ENCODE measurements at places on chromosomes 12 and 14.

- no peak for DNase-seq
These were observed 2.0 kb downstream of the BHLHE41 start for GRCh38 chr12:26122681-26123481.

DNA sequence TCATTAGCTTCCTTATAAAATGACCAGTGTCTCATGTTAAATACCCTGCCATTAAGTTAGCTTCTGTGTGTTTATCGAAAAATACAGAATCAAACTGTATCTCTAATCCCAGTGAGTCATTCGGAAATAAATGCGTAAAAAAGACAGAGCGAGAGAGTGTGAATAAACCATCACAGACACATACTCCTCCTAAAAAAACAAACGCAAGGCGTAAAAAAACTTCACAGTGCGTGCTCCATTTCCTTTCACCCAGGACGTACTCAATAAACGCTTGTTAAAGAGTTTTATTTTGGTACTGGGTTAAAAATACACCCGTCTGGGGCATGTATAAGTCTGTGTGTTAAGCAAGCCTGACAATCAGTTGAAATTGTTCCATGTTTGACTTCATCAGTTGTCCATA lies 58.8 kb upstream of the ISM2 start:
- no peak for DNase-seq

DNA sequence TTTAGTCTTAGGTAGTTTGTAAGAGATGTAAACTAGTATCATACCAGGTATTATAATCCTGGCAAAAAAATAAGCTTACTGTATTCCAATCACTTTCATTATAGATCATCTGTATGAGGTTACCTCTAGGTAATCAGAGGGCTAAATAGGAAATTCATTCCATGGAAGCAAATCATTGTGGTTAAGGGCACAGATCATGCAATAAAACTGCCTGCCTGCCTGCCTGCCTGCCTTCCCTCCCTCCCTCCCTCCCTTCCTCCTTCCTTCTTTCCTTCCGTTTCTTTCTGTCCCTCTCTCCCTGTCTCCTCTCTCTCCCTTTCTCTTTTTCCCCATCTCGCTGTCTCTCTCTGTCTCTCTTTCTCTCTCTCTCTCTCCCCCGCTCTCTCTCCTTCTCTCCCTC lies 3.2 kb upstream of the CLEC9A start:
- no peak for DNase-seq

DNA sequence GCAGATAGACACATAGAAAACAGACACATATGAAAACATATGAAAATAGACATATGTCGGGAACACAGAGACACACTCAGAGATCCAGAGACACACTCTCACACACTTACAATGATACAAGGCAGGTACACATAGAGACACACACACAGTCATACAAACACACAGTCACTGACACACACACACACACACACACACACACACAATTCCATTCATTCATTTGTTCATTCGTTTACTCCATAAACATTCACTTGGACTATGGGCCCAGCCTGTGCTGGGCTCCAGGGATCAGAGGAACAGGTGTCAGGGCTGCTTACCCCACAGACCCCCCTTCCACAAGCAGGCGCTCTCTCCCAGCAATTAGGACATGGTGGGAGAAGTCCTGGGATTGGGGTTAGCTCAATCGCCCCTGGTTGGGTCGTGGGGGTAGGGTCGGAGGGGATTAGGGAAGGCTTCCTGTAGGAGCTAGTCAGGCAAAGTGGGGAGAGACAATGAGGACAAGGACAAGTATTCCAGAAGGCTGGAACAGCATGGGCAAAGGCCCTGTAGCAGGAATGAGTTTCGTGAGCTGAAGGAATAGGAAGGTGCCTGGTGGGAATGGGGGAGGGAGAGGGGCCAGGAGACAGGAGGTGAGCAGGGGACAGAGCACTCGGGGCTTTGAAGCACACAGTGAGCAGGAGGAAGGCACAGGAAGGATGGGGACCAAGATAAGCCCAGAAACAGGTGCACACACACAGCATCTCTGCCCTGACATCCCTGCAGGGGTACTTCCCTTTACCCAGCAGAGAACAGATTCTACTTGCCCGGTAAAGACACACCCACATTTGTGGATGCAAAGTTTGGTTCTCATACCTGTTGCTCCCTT lies 6.5 kb downstream of the RASAL1 start:
- no peak for DNase-seq

DNA sequence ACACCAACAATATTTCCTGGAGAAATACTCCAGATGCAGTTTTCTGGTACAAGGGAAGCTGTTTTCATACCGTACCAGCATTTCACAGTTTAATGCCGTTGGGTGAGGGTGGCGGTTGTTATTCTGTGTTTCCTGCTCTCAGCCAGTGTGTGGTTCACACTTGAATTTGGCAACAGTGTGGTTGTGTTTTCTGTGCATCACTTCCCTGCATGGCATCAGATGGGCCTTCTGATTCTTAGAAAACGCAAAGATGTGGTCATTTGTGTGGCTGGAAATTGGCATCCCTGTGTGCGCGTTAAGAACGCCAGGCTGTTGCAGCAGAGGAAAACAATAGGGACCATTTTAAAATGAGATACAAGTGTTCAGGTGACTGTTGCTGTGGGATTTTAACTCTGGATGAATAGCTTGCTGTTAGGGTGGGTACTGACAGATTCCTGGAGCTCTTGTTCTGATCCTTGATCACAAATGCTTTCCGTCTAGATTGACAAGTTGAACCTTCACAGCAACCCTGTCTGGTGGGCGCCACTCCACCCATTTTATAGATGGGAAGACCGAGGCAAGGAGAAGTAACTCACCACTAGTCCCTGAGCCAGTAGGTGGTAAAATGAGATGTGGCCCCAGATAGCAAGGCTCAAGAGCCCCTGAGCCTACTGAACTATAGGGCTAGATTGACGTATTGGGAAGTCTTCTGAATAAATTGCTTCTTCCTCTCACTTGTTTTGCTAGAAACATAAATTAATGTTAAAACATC lies 231.2 kb downstream of the CHST11 start:
- no peak for DNase-seq

DNA sequence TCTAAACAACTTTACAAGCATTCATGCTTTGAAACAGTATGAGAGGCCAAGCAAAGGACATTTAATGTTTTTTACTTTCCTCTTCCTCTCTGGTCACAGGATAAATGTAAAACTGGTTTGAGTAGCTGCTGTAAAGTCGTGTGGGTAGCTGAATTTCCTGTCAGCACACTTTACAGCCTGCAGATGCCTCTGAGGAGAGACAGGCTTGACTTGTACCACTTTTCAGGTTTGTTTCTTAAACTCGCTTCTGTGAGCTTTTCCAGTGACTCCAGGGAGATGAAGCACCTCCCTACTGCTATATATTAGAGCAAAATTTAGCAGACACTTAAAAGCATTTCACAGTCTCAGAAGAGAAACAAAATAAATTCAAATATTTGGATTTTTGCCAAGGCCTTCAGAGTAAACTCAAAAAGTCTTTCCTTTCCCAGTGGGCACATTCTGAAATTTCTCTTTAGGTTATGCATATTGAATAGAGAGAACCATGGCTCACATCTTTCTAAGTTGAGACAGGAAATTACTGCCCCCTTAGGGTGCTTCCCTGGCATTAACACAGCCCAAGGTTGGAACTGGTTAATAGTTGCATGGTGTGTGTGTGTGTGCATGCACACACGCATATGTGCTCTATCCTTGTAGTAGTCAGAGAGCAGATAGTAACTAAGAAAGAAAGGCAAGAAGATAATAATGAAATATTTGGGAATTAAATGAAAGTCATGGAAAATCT lies 557.3 kb upstream of the MIS18BP1 start:
- DNase-seq, result no peak

DNA sequence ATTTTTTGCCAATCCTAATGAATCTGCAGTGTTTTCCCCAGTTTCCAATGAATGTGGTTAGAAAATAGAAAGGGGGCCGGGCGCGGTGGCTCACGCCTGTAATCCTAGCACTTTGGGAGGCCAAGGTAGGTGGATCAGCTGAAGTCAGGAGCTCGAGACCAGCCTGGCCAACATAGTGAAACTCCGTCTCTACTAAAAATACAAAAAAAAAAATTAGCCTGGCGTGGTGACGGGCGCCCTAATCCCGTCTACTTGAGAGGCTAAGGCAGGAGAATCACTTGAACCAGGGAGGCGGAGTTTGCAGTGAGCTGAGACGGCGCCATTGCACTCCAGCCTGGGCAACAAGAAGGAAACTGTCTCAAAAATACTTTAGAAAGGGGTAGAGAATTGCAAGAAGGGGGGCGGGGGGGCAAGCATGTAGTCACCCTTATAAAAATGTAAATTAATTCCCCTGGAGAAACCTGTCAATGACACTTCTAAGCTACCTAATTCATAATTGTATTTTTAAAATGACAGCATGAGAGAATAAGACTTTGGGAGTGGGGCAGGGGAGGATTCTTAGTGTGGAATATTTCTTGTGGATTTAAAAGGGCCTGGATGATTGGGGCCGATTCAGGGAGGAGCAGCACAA lies 1.7 kb downstream of the KLHDC2 start:
- no peak for DNase-seq

- no peak for DNase-seq
These were observed 43.3 kb downstream of the TSPAN11 start for GRCh38 chr12:30969606-30970395.

GRCh38 chr12:108531929-108532848 lies 17.1 kb downstream of the FICD start:
- DNase-seq, result peak; percentile 38

DNA sequence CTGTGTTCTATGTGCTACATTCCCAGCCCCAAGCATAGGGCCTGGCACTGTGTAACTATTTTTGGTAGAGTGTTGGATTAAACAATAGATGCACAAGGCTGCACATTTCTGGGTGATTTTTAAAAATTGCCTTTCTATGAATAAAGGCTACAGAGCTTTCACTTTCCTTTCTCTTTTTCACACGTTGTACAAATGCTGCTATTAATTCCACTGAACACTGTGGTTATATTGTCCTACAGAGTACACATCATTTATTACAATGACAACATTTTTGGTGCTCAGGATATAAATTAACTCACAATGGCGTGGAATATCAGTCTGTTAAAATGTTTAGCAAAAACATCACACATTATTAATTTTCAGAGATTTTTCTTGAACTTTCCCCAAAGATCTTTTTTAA lies 3.6 kb upstream of the EML1 start:
- no peak for DNase-seq

- DNase-seq, result no peak
These were observed 13.0 kb downstream of the TMEM52B start for GRCh38 chr12:10191865-10192264.

- DNase-seq, result no peak
These were observed 582.7 kb downstream of the SLC6A15 start for GRCh38 chr12:84329938-84330337.

DNA sequence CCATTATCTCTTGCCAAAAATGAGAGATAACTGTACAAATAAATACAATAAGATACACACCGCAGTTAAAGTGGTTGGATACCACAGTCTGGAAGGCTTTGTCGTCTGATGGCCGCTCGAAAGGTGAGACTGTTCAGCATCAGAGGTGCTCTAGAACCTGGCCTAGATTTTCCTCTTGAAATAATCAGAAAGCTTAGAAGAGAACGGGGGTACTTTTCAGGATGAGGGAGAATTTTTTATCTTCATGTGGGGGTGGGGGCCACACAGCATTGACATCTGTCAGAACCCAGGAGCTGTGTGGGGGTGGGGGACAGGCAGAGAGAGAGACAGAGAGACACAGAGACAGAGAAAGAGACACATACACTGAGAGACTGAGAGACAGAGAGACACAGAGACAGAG lies 90.5 kb downstream of the GALNT9 start:
- no peak for DNase-seq

- no peak for DNase-seq
These were observed 10.3 kb downstream of the RERGL start for GRCh38 chr12:18079541-18080246.

DNA sequence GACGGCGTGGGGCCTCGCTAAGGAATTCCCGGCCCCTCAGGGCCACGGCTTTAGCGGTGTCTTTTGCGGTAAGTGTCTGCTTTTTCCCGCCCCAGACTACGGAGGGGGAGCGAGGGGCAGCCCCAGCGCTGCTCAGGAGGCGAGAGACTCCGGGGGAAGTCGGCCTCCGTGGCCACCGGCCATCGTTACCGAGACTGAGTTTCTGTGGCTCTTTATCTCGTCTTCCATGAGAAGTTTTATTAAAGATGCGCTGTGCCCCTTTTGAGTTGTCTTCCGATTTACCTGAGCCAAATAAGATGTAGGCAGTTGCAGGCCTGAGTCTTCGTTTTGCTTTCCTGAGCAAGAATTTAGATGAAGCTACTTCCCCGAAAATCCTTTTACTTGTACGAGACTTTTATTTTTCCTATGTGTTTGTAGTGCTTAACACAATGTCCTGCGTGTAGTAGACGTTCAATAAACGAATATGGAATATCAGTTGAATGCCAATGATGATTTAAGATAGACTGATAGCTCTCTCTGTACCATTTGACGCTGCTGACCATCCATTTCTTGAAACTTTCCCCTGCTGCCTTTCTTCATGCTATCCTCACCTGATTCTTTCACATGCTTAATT lies 462 bp downstream of the SRP54 start:
- DNase-seq, result peak; percentile 28

- DNase-seq, result no peak
These were observed 203.1 kb downstream of the CALM1 start for GRCh38 chr14:90599748-90600507.

- peak; percentile 40 for DNase-seq
These were observed 5.7 kb downstream of the FAM222A start for GRCh38 chr12:109719123-109720022.

GRCh38 chr12:5305886-5306545 lies 125.9 kb upstream of the NTF3 start:
- DNase-seq, result no peak

GRCh38 chr14:68133856-68134255 lies 314.3 kb downstream of the RAD51B start:
- no peak for DNase-seq

DNA sequence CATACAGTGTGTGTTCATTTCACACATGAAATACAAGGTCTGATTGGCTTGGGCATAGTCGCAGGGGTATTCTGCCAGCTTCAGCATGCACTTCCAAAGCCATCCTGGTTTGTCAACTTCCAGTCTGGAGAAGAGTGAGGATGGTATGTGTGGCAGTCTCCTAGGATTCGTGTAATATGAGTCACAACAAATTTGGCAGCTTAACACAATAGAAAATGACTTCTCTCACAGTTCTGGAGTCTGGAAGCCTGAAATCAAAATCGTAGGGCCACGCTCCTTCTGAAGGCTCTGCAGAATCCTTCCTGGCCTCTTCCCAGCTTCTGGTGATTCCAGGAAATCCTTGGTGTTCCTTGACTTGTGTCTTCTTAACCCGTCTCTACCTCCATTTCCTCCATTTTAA lies 167.5 kb downstream of the PPM1H start:
- DNase-seq, result no peak

DNA sequence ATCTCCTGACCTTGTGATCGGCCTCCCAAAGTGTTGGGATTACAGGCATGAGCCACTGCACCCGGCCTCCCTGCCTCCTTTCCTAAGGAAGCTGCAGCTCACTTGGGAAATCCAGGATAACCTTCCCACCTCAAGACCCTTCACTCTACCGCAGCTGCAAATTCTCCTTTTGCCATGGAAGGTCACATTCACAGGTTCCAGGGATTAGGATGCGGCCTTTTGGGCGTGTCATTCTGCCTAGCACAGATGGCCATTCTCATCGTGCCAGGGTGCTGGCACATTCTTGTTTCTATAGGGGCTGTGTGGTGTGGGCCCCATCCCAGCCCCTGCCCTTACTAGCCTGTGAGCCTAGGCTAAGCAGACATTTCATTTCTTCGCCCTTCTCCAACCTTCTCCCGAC lies 219.9 kb downstream of the CHST11 start:
- DNase-seq, result no peak

All from NCI-H2081 (cell line).